Glutamatergic neuron (in vitro differentiated cells): ENCODE measurements at places on chromosomes 12 and 14. TPM values are rescaled to one million over a fixed set of nuclear protein-coding genes. Genes with fewer than 3 reads are reported as not detected.

- no peak for DNase-seq
These were observed 50.4 kb upstream of the AMN start for GRCh38 chr14:102872020-102872419.

- DNase-seq: no peak
These were observed 75.4 kb downstream of the CCDC92 start for GRCh38 chr12:123897221-123897620.

DNA sequence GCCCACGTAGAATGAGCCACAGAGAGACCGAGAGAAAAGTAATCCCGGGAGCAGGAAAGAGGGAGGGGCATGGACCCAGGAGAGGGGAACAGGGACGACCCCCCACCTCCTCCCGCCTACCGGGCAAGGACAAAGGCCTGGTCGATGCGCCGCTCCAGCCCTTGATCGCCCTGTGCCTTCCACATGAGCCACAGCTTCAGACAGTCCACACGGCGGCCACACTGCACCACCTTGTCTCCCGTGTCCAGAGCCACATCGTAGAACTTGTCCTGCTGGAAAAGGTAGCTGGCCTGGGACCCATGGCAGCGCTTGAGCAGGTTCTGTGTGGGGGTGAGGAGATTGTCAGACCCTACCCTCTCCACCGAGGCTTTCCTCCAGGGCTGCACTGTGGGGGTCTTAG is 20.5 kb upstream of the ZNF740 start:
- DNase-seq: no peak

DNA sequence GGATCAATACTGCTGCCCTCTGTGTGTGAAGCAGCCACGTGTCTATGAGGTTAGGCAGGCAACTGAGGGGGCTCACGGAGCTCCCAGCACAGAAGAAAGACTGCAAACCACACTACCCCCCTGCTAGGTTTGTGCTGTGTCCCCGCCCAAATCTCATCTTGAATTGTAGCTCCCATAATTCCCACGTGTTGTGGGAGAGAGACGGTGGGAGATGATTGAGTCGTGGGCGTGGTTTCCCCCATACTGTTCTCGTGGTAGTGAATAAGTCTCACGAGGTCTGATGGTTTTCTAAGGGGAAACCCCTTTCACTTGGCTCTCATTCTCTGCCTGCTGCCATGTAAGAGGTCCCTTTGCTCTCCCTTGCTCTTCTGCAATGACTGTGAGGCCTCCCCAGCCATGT is 68.6 kb downstream of the ACTN1 start:
- DNase-seq: no peak

GRCh38 chr12:25284024-25284423 is 33.3 kb upstream of the KRAS start:
- DNase-seq: no peak

GRCh38 chr14:32075672-32076277 is 1.3 kb upstream of the ARHGAP5 start:
- peak; percentile 52 for DNase-seq

- DNase-seq: no peak
These were observed 7.5 kb downstream of the KLRG1 start for GRCh38 chr12:8996682-8997405.

GRCh38 chr12:121253638-121254335 is 42.7 kb downstream of the CAMKK2 start:
- no peak for DNase-seq

DNA sequence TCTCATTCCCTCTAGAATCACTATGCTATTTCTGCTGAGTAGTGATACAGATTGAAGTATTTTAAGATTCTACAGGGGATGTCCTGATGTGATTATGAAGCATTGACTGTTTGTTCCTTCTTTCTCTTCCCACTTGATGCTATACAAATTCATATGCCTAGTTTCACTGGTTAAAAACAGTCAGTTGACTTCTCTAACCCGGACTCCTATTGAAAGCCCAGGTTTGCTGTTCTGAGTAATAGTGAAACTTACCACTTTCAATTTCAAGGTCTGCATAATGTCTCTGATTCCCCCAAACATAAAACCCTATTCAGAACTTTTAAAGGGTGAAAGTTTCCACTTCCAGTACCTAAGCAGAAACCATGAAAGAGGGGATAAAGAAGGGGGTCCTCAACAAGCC is 117.7 kb upstream of the RPL10L start:
- no peak for DNase-seq

The KRT2 gene
- not detected for total RNA-seq

The TRHDE gene
- 16.7 TPM for total RNA-seq

The TCL1B gene
- total RNA-seq: not detected
